ENCODE measurements at places on chromosomes 2 and 18.
A peak's percentile ranks its signal among the peaks of the same experiment; 100 is the strongest.

DNA sequence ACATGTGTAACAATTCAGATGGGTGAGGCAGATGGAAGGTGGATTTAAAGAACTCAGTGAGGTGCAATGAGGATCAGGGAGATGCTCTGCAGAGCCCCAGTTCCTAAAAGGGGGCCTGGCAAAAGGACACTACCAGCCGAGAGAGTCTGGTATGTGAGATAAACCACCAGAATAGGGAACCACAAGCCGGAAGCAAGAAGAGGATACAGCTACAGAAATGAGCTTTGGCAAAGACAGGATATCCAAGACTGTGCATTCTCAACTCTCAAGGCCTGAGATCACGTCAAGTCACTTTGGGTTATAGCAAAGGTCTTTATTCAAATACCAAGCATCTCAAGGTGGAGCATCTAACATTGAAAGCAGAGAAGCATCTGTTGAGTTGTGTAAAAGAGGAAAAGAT, 293.5 kb downstream of the ARHGAP15 start:
- no peak for DNase-seq

DNA sequence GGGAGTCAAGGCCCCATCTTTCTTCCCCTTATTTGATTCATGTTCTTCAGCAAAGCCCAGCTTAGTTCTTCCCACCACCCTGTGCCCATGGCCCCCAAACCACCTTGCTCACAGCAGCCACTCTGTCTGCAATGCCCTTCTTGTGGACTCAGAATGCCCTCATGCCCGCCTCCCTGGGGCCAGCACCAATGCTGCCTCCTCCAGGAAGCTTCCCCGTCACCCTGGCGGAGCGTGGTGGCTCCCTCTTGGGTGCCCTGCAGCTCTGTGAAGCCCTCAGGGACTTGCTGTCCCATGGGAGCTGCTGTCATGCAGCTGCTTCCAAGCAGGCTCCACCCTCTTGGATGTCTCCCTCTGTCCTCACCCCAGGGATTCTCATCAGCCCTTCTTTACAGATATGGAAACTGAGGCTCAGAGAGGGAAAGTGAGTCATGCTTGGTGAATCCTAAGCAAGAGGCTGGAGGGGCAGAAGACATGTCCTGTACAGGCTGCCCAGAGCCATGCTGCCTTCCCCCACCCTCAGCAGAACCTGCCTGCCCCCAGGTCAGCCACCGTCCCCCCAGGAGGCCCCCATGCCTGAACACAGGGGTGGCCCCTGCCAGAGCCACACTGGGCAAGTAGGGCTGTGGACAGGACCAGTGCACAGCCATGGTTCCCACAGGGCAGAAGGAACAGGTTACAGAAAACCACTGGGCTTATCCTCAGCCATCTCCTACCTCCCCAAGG, 11.8 kb upstream of the DUSP2 start:
- no peak for DNase-seq

GRCh38 chr18:6920099-6920955, 190.8 kb downstream of the ARHGAP28 start:
- DNase-seq: peak; percentile 59

DNA sequence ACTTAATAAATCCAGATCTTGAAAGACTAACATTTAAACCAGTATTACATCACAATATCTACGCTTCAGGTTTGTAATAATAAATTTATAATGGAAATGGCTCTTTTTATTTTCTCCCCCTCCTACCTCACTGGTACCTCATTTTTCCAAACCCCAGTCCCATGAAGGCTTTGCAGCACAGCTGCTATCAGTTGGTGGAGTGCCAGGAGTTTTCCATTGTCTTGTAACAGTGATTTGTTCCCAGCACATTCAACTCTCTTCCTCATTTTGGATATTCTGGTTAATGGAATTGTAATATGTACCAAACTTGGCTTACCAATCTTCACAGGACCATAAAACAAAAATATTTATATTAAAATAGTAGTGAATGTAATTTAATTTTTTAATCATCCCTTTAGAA, 91.2 kb downstream of the VRK2 start:
- DNase-seq: no peak

GRCh38 chr2:238220892-238221521, 17.5 kb upstream of the ILKAP start:
- no peak for DNase-seq

- no peak for DNase-seq
These were observed 108.2 kb upstream of the CXCR4 start for GRCh38 chr2:136225950-136226835.

DNA sequence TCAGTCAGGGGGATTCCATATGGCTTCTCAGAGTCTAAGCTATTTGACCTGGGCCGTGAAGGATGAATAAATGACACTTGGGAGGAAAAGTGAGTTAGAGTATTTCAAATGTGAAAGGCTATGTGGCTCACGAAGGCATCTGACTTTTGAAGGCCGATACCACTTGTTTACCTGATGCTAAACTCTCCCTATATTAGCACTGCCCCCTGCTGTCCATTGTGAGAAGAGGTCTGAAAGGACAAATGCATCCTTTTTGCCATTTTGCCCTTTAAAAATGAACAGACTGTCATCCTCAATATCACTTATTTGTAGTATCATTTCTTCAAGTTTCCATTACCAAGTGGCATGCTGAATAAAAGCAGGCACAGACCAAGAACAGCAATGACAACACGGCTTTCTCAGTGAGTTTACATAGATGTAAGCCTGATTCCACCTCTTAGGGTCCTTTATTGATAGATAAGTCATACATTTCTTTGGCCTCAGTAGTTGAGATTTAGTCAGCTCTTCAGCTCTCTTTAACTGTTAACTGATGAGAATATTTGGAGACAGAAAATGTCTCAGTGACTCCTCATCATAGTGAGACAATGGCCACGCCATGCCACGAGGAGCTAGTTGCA, 40.1 kb downstream of the DOCK10 start:
- DNase-seq: peak; percentile 59

DNA sequence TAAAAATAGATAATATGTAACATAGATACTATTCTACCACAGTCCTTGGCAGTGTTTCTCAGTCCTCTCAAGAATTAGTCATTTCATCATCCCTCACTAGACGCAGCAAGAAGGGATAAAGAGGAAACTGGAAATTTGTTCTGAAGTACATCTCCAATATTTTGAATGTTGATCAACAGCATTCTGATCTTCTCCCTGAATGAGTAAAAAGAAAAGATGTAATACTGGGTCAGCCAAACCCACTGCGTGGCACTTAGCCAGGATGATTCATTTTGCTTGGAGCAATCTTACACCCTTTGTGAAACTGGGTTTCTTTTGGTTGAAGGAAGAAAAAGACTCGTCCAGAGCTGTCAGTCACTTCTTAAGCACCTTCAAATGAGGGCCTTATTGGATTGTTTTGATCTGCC, 54.1 kb downstream of the TAF1B start:
- DNase-seq: peak; percentile 83

DNA sequence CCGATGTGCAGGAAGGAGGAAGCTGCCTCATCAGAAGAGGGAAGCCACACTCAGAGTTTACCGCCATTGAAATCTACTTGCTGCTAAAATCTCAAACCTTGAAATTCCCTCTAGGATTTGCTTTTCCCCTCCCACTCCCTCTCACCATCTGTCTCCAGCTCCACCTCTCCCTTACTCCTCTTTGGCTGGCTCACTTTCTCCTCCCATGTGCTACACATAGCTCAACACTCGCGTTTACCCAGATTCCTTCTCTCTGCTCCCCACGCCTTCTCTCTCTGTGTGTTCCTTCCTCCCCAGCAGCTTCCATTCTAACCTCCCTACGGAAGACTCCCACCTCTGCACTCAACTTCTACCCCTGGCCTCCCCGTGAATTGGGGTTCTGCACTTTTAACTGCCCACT, 143.1 kb downstream of the DNER start:
- DNase-seq: no peak

GRCh38 chr2:234712421-234712935, 215.6 kb upstream of the ARL4C start:
- no peak for DNase-seq

DNA sequence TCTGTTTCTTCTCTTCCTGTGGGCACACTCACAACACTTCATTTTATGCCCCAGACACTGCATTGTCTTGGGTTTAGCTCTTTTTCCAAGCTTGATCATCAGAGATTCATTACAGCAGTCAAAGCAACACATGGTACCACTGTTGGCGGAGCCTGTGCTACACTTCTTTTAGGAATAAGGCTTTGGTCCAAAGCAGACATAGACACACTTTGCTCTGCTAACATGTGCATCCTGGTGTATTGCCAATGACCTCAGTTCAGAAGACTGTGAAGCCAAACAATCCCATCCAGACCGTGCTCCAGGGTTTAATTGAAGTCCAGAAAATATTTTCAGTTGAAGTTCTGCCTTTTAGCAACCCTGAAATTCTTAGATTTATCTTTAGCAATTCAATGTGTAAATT, 354.6 kb upstream of the RAB12 start:
- DNase-seq: no peak

- no peak for DNase-seq
These were observed 72.7 kb upstream of the PPP1CB start for GRCh38 chr2:28678944-28679343.

Measured in erythroblast (primary cell).